ENCODE measurements at places on chromosomes 12 and 14.

DNA sequence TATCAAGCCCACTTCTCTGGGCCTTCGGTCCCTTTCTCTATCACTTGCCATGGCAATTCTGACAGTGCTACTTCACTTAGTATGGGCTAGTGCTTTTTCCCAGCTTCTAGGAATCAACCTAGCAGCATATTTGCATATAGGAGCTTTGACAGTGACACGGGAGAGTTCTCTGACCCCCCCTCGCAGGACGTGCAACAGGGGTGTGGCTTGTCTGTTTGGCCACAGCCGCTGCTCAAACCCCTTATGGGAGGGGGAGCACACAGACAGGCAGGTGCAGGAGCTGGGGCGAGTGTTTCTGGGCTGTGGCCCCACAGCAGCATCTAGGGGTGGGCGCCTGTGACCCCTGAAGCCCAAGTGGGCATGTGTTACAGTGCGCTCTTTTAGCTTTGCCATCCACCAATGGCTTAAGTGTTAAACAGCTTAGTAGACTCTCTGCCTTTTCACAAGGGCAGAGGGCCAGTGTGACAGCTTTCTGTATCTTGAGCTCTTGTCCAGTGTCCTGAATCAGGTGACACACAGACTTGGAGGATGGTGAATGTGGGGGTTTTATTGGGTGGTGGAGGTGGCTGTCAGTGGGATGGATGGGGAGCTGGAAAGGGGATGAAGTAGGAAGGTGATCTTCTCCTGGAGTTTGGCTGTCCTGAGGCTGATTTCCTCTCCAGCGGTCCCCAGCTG lies 229.3 kb downstream of the PCNX1 start:
- no peak for DNase-seq
- no peak overlapping the region for H3K4me3 ChIP-seq
- H3K36me3 ChIP-seq = no peaks in the 10 kb centered on the region
- no peaks in the 10 kb centered on the region for H3K27me3 ChIP-seq

DNA sequence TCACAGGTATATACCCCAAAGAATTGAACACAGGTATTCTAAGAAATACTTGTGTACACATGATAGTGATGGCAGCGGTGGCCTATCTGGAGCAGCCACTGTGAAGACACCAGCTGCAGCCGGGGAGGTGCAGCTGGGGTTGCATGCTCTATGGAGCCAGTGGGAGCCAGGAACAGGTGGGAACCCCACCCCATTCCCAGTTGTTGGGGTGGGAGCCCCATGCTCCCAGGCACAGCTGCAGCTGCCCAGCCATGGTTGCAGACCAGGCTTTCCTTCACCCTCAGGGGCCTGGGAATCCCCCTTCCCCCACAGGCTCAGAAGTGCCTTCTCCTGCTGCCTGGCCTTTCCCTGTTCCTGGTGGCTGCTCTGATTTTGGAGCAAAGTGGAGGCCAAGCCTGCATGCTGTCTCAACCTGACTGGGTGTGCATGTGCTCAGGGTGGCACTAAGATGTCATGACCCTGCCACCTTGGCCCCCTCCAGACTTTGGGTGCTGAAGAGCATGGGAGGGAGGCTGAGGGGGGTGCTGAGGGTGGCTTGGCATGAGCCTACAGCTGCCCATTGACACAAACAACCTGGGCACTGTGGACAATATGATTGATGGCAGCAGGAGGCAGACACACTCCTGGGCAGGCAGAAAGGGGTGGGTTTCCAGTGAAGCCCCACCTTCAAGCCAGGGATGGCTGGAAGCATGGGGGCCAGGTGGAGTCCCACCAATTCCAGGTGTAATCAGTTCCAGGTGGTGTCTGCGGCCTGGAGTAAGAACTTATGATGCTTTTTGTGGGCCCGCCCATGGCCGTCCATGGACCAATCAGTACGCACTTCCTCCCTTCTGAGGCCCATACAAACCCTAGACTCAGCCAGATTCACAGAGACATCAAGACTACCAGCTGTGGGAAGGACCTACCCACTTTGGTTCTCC lies 234.7 kb downstream of the ADGRD1 start:
- no peaks in the 10 kb centered on the region for H3K36me3 ChIP-seq
- H3K27ac ChIP-seq = no peak overlapping the region
- DNase-seq = no peak

- no peak overlapping the region for H3K4me3 ChIP-seq
- peaks cover 52% of the 10 kb centered on the region for H3K36me3 ChIP-seq
- H3K27me3 ChIP-seq = no peaks in the 10 kb centered on the region
- no peak for DNase-seq
- H3K27ac ChIP-seq = no peak overlapping the region
Measured at GRCh38 chr14:92144708-92145107, 22.9 kb downstream of the CPSF2 start.

GRCh38 chr14:99475179-99475578 lies 5.5 kb downstream of the SETD3 start:
- H3K4me1 ChIP-seq = peaks cover 40% of the 10 kb centered on the region
- no peak overlapping the region for H3K27ac ChIP-seq
- no peaks in the 10 kb centered on the region for H3K27me3 ChIP-seq
- DNase-seq = no peak
- H3K4me3 ChIP-seq = no peak overlapping the region

DNA sequence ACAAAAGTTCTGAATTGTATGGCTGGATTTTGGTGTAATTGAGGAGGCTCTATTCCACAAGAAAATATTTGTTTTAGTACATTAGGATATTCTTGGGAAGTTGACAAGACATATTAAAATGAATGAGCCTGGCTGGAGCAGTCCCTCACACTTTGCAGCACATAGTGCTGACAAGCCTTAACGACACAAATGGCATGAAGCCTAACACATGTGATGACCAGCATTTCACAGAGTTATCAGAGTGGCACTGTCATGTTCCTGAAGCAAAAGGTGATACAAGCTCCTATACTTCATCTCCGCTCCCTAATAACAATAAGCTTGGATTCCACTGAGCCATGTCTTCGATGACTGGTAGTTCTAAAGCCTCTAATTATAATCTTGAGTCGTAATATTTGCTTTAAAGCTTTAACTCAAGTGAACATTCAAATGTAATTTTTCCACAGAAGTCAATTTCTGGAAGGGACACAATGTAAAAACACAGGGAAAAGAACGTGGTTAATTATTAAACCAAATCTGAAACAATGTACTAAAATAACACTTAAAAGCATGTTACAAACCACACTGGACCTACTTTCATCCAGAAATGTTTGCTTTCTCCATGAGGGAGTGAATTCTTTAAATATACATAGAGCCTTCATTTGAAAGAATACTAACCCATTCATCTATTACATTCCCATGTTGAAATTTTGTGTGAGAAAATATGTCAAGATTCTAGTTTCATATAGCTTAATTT lies 49.6 kb downstream of the GRIP1 start:
- no peak overlapping the region for H3K27ac ChIP-seq
- no peak overlapping the region for H3K4me3 ChIP-seq
- DNase-seq = no peak
- no peaks in the 10 kb centered on the region for H3K36me3 ChIP-seq
- H3K4me1 ChIP-seq = no peaks in the 10 kb centered on the region

- no peak overlapping the region for H3K4me3 ChIP-seq
- H3K27me3 ChIP-seq = no peaks in the 10 kb centered on the region
- no peaks in the 10 kb centered on the region for H3K36me3 ChIP-seq
Measured at GRCh38 chr14:72929316-72930080, 3.2 kb downstream of the DCAF4 start.
